AG20443 (cell line): ENCODE measurements at places on chromosomes 7 and 10.

DNA sequence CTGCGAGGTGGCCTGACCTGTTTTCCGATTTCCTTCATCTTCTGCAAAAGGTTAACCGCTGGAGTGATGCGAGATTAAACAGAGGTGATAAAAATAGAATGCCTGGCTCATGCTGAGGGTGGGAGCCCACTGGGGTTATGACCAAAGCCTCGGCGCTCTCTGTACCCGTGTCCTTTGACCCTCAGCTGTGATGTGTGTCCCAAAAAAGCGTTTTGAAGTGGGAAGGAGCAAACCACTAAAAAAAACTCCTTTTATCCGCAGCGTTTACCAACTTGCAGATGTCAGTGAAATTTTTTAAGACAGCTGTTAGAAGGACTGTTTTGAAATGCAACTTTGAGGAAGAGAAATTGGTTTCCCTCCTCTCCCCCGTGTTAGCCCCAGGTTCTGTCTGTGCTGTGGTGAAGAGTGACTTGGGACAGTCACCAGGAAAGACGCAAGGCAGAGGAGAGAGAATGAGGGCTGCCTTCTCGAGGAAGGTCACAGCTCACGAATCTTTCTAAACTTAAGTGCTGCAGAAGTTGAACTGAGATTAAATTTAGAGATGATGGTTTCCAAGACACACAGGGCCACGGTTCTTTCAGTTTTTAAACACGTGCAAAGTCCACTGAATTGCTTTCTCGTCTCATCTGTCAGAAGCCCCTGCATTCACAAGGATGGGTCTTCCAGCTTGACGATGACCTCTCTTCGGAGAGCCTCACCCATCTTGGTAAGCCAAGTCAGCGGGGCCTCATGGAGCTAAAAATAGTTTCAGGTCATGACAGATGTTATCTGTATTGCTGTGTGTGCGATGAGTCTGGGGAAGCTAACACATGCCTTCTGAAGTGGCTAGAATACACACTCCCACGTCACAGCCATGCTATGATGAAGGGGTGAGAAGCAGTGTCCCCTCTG, 27.6 kb downstream of the AMZ1 start:
- no peak for DNase-seq

DNA sequence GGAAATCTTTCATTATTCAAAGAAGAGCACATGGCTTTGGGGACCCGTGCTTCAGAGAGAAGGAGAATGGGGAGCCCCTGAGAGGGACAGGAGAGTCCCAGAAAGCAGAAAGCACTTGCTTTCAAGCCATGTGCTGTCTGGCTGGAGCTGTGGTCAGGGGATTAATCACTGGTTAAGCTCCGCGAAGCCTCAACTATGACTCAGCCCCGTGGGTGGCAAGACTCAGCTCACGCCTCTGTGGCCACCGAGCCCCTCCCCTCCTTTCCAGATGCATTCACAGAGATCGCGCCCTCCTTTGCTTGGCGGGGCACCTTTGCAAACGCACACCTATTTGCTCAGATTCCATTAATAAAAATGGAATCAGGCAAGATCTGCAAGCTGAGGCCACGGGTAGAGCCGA, 202.9 kb upstream of the TCERG1L start:
- no peak for DNase-seq

- no peak for DNase-seq
Measured at GRCh38 chr10:2703953-2704352, 363.4 kb upstream of the PFKP start.

DNA sequence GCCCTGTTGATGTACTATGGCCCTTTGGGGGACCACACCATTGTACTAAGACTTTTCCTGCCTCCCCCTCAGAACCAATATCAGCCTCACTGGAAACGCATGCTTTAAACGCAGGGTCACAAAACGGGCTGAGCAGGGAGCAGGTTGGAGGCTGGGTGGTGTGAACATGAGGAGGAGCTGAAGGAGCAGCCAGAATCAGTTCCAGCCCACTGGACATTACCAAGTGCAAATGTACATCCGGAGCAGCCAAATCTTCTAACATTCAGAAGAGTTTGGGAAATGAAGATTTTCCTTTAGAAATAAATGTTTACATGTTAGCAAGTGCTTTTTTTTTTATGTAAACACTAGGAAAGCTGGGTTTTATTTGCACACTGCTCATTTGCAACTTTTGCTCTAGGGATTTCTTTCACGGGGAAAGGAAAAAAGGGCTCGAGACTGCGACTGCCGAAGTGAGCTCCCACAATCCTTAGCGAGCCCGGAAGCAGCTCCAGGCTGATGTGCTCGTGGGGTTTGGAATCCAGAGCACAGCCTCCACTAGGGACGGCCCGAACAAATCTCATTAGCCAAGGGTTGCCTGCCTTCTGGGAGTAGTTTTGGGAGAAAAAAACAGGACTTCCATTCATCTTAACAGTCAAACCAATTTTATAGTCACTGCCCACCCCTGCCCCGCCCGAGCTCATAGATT, 108.0 kb upstream of the YAE1 start:
- peak; percentile 35 for DNase-seq

GRCh38 chr7:132349075-132349474, 227.2 kb downstream of the PLXNA4 start:
- no peak for DNase-seq

DNA sequence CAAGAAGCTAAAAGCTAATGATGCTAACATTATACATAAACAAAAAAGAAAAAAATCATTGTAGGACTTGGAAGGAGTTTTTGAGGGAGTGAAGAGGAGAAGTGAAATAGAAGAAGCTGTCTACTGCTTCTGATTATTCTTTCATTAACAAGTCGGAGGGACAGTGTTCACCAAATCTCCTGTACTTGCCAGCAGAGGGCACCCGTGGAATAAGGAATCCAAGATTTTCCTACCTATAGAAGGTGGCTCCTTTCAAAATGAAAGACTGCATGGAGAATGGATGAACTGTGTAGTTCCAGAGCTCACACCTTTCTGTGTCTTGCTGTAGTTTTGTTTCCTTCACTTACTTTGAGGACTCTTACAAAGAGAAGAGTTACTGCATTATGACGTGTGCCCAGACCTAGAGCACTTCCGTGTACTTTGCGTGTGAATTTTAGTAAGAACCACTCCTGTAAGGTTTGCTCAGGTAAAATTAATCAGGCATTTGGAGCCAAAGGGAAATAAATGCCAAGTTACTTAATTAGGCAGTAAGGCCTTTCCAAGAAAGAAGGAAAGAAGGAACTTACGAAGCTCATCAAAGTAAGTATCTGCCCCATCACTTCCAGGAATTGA, 145.1 kb downstream of the SEMA3D start:
- DNase-seq, result peak; percentile 52

GRCh38 chr10:60350400-60350799, 39.3 kb downstream of the ANK3 start:
- no peak for DNase-seq
